ENCODE measurements at places on chromosomes 1 and 21.

DNA sequence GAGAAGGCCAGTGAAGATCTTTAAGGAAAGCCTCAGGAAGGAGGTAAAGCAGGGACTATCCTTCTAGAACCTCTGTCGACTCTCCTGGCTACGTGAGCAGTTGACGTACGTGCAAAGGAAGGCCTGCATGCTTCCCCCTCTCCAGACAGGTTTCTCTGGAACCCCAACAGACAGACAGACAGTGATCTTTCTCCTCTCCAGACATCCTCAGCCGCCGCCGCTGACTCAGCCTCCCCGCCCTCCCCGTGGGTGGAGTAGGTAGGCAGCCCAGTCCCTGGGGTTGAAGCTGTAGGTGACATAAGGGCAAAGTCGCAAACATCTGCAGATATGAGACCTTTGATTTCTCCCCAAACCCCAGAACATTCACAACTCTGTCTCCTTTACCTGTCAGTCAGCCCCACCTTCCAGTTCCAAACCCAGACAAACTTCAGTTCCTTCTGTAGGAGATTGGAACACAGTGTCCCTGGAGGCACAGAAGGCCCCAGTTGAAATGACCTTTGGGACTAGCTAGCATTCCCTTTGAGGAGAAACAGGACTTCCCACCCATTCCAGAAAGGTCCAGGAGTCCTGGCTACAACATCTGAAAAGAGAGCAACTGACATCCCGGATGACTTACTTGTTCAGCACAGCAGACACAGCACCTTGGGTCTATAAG is 146.0 kb upstream of the JUN start:
- peak; percentile 19 for DNase-seq

GRCh38 chr1:206143537-206144172 is 26.5 kb upstream of the AVPR1B start:
- no peak for DNase-seq

GRCh38 chr1:53763911-53764310 is 24.9 kb upstream of the GLIS1 start:
- no peak for DNase-seq

- DNase-seq = no peak
These were observed 29.4 kb upstream of the EIF4G3 start for GRCh38 chr1:21206117-21206516.

DNA sequence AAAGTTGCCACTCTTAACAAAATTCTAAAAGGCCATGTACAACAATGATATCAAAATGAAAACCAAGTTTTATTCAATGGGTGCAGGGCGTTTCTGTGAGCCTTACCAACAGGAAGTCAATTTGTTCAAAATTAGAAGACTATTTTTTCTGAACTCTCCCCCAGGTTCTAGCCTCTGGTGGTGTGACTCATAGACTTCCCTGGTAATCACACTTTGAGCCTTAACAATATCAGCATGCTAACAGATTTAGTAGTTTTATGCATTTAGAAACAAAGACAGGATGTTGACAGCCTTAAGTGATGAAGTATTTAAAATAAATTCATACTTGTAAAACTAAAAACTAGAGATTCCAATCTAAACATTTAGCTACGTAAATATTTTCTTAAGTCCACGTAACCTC is 88.4 kb downstream of the LRRC8C start:
- no peak for DNase-seq

DNA sequence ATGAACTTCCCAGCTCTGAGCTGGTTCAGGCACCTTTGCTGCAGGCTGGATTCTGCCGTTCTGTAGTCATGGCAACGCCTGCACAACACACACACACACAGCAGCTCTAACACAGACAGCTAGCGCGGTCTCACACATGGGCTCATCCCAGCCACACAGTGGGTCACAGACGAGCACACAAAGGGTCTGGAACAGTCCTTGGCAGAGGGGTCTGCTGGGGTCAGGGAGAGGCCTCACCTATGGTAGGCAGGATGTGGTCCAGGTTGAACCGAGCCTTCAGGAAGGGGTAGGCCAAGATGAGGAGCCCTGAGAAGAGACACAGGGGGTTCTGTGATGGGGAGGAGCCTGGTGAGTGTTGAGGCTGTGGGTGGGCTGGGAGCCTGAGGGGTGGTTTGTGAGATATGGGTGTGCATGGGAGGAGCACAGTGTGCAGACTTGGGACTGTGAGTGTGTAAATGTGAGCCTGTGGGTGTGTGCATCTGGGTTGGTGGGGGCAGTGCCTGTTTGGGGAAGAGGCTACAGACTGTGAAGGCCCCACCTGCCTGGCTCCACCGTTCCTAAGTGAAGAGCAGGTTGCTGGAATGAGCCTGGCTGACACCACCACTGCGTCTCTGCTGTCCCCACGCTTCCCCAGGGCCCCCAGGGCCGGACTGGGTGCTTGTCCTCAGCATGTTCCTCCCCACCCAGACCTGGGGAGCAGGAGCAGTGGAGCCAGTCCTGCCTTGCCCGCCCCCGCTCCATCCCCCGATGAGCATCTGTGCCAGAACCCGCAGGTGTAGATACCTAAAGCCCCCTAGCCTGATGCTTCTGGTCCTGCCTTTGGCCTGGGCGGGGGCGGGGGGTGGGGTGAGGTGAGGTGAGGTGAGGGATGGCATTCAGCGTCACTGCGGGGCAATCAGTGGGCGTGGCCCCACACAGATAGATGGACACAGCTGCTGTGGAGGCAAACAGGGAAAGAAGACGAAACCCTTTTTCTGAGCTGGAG is 1.5 kb downstream of the KNCN start:
- no peak for DNase-seq

- DNase-seq = no peak
These were observed 467.0 kb upstream of the USP24 start for GRCh38 chr1:55682198-55682597.

DNA sequence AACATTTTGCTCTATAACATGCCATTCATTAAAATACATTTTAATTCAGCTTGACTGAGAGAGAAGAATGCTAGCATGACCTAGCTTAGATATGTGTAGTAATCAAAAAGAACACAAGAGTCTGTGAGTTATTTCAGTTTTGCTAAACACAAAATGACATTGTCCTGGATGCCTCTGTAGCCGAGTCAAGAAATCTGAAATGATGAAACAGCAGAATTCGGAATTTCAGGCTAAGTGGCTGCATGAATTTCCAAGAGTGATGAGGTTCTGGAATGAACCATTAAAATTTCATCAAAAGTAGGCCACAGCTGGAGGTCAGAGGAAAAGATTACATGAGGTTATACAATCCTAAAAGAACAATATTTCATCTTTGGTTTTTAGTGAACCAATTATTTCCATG is 79.1 kb upstream of the CXADR start:
- no peak for DNase-seq

DNA sequence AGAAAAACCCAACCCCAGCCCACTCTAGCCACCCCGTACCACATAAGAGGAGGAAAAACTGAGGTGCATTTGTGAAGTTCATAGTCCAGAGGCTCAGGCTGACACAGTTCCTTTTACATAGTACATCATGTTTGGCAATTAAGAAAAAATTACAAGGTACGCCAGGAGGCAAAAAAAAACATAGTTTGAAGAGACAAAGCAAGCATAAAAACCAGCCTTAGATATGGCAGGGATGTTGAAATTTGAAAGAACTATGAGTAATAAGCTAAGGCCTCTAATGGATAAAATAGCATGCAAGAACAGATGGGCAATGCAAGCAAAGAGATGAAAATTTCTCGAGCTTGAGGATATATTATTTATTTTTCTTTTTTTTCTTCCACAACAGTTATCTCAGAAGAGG is 31.9 kb downstream of the MIXL1 start:
- no peak for DNase-seq

DNA sequence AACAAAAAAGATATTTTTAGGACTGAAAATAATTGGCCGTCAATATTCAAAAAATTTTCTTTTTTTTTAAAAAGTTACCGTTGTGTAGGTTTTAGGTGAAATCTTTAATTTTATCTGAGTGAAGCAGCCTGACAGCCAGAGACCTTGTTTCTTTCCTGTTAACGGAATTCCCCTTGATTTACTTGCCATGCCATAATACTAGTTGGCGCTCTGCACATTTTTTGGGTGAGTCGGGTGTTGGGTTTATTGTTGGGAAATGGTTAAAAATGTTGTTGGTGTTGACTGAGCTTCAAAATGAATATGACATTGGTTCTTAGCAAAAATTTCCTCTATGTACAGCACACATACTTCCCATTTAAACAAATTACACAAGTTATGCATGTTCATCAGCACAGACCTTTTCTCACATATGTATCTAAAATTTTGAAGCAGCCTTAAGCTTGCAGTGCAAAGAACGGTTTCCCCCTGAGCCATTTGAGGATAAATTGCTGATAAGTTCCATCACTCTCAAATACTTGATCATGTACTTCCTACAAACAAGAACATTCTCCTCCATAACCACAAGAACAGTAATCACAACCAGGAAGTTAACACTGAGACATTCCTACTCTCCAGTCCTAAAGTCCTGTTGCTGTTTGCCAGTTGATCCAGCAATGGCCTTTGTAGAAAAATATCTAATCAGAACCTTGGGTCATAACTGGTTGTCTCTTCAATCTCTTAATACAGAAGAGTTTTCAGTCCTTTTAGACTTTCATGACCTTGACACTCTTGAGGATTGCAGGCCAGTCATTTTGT is 34.2 kb downstream of the CAMTA1 start:
- no peak for DNase-seq

GRCh38 chr1:86616871-86617270 is 70.0 kb downstream of the CLCA4 start:
- no peak for DNase-seq

DNA sequence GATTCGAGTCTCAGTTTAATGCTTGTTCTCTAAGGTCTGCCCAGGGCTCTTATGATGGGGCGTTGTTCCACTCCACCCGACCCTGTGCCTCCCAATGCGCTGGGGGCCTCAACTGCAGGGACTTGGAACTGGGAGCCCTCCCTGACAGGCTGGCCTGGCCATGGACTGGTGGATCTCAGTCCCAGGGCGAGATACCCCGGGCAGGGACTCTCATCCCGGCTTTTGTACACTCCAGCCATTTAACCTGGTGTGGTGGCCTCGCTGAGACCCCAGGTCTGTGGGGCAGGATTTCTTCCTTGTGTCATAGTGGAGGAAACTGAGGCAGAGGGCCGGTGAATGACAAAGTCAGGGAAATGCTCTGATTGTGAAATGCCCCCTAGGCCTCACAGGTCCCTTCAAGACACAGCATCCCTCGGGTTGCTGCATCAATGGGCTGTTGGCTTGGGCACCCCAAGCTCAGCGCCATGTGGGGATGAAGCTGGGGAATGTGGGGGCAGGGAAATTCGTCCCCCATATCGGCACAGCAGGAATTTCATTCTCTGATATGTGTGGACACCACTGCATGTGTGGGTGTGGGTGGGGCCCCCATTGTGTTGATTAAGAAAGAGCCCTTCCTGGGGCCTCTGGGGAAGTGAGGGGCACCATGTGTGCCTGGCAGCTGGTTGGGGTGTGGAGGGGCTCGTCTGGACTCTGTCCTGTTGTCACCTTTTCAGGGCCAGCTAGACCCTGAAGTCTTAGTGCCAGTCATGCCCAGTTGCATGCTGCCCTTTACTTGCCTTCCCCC is 19.9 kb upstream of the ZNF678 start:
- no peak for DNase-seq

DNA sequence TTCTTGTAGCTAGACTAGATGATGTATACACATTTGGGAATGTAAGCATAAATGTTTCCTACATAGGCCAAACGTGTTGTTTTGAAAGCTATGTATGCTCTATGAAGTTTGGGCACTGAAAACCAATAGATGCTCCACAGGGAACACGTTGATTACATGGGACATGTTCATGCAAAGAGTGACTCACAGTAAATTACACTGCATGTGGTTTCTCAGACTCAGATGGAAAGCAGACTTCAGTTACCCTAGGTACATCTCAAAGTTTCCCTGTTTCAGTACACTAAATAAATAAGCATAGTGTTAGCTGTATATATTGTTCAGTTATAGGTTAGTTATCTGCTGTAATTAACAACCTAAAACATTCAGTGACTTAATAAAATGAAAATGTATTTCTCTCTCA is 301.9 kb upstream of the RUNX1 start:
- no peak for DNase-seq

DNA sequence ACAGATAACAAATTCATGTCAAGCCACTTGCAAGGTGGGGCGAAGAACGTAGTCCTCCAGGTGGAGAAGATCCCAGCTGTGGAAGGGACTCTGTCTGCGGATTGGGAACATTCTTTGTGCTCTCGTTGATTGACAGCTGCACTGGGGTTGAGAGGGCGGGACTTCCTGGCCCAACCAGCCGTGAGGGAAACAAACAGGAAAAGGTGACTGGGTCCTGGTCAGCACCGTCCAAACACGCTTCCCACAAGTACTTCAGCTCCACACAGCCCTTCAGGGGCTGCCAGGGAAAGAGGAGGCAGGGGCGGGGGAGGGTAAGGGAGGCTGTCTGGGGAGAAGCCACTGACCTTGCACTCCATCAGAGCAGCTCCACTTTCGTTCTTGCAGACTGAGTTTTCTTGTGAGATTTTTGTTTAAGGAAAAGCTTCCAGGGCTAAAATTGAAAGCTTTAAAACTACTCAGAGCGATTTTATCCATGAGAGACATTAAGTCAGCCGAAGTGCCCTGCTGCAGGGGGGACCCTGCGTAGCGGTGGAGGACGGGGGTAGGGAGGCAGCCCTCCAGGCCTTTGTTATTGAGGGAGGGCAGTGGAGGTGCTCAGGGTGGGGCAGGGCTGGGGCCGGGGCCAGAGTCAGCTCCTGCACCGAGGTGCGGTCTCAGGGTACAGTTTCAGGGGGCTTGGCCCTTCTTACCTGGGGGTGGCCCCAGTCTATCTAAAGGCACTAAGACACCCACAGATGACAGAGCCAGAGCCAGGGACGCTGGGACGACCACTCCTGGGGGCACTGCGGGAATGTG is 21.6 kb upstream of the STUM start:
- no peak for DNase-seq

DNA sequence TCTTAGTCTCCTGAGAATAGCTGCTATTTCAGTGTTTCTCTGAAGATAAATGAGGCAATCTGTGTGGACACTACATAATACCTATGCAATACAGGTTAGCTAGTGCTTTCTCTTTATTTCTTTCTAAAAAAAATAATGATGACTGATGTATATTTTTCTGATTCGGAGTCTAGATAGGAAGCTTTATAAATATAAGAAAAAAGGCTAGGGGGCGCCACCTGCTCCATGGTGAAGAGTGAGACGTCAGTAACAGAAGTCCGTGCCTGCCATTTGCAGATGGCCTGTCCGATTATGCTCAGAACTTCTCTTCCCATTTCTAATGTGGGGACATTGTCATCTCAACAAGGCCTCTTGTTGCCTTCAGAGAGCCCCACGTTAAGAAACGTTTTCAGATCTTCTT is 26.4 kb downstream of the QSOX1 start:
- DNase-seq = no peak

- DNase-seq = no peak
These were observed 71.5 kb downstream of the IFI44 start for GRCh38 chr1:78721136-78721535.

All from activated CD4-positive, CD25-positive, alpha-beta regulatory T cell (primary cell).